ENCODE measurements at places on chromosomes 1 and 21.

- DNase-seq, result no peak
Measured at GRCh38 chr1:208855403-208855802, 611.2 kb upstream of the PLXNA2 start.

GRCh38 chr1:243553090-243553489 is 297.0 kb downstream of the AKT3 start:
- DNase-seq, result peak; percentile 100

GRCh38 chr1:67717876-67718275 is 32.9 kb downstream of the GADD45A start:
- no peak for DNase-seq

DNA sequence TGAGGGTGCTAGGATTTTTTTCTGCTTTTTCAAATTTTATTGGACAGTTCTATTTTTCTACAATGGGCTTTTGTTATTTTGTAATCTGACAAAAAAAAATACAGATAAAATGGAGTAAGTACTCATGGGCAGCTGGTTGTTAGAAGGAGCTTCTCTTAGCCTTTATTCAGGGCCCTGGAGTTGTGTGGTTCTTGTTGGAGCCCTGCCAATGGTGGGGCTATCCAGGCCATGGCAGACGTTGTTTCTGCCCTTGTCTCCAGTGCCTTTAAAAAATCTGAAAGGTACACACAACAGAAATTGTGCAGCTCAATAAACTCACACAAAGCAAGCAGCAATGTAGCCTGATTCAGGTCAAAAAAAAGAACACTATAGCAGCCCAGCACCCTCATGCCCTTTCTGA is 153.5 kb upstream of the GALNT2 start:
- DNase-seq, result no peak

DNA sequence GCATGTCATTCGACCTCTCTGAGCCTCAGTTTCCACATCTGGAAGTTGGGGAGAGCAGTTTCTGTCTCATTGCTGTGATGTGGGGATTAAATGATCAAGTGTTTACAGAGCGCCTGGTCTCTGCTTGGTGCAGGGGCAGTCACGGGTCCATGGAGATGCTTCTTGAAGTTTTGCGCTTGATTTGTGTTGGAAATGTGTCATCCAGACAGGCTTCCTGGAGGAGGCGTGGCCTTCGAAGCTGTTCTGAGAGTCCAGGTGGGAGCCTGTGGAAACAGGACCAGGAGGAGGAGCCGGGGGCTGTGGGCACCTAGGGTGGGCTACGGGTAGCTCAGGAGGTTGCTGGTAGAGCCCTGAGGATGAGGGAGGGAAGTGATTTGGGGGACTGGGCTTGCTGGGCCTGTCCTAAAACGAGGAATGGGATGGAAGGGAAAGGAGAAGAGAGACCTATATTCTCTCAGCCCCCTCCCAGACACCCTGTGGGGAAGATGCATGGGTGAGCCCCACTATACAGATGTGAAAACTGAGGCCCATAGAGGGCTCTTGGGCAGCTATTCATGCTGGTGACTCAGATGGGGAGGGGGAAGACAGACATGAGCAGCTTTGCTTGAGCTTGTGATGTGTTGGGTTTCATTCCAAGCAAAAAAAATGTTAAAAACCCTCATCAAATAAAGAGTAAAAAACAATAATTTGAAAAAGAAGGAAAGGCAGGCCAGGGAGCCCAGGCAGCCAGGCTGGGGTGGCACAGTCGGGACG is 107.2 kb upstream of the WNT4 start:
- no peak for DNase-seq

DNA sequence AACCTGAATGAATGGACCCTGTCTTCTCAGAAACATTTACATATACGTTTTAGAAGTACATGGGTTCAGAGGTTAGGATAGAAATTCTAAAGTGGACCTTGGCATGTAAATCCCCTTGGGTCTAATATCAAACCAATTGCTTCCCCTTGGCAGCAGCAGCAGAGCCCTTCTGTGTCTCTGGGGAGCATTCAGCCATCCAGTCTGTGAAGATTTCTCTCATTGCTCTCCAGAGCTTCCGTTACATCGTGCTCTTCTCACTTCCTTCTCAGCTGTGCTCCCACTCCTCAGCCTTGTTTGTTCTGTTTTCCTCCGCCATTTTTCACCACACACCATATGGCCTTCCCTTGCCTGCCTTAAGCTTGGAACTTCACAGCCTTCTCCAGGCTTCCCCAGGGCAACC is 61.5 kb upstream of the ATP1B1 start:
- no peak for DNase-seq

- no peak for DNase-seq
Measured at GRCh38 chr1:243821177-243821680, 28.8 kb downstream of the AKT3 start.

GRCh38 chr1:109331113-109331512 is 24.3 kb upstream of the MYBPHL start:
- DNase-seq, result no peak

DNA sequence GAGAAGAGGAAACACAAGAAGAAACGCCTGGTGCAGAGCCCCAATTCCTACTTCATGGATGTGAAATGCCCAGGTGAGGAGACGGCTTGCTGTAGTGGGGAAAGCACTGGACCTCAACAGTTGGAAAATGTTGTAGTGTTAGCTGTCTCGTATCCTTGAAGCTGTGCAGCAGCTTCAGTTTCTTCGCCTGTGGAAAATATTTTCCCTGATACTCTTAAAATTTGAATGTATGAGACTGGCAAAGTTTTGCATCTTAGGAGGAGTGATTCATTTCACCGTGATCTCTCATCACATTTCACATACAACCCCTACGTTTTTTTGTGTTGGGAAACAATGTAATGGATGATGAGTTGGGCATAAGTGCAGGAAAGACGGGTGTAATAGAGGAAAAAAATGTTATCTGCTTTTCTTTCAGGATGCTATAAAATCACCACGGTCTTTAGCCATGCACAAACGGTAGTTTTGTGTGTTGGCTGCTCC is 629 bp downstream of the RPS27 start:
- DNase-seq, result no peak

DNA sequence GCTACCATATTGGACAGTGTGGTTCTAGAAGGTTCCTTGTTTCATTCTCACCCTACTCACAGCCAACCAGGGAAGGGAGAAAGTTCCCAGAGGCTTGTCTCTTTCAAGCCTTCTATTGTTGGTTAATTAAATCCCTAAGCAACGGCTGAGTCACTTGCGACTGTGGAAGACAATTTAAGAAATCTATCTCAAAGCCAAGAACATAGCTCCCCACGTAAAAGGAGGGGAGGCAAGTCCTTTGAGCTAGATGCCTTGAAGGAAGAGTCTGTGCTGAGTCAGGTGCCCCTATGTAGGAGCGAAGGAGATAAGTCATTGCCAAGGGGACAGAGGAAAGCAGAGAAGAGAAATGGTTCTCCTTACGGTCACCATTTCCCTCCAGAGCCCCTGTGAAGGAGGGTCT is 79.4 kb upstream of the PPP2R5A start:
- no peak for DNase-seq

- DNase-seq, result no peak
Measured at GRCh38 chr21:38660333-38661196, 145.2 kb upstream of the ETS2 start.

DNA sequence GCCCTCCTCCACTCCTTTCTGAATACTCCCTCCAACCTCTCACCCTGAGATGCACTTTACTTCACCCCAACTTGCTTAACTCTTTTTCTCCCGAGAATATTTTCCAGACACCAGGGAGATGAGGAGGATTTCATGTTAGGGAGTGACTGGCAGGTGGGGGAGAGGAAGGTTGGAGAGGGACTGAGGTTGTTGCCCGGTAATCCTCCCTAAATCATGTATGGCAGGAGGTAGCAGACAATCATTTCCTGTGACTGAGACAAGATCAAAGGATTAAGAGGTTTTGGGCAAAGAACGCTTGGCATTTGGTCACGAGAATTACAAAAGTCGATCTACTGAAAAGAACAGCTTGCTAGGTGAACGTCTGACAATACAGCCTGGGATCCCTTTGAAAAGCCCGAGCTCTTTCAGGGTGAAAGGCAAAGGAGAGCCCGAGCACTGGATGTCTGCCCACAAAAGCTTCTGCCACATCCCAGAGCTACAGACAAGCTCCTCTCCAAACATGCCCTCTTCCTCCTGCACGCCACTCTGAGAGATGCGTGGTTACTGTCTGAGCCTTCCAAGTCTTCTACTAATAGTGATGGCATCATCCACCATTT is 154.1 kb downstream of the DAB1 start:
- no peak for DNase-seq

DNA sequence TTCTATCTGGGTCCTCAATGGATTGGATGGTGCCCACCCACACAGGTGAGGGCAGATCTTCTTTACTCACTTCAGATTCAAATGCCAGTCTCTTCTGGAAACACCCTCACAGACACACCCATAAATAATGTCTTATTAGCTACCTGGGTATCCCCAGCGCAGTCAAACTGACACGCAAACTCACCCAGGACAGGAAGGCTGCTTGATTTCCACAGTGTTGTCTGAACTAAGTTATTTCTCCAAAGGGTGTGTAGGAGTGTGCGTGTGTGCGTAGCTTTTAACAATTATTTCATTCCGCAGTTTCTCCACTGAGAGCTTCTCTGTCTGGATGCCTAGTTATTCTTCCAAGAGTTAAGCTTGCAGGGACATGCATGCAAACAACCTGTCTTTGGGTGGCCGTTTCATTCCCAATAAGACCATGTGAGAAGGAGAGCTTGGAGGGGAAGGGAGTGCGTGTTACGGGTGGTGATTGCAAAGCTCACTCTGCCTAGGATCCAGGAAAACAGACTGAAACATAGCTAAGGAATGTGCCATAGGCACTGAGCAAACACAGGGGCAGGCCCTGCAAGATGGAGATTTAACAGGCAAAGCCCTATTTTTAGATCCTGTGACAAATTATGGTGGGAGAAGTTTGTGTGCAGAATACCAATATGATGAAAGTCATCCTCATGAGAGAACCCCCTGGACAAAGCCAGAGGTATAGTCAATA is 269.7 kb downstream of the DYRK1A start:
- no peak for DNase-seq

DNA sequence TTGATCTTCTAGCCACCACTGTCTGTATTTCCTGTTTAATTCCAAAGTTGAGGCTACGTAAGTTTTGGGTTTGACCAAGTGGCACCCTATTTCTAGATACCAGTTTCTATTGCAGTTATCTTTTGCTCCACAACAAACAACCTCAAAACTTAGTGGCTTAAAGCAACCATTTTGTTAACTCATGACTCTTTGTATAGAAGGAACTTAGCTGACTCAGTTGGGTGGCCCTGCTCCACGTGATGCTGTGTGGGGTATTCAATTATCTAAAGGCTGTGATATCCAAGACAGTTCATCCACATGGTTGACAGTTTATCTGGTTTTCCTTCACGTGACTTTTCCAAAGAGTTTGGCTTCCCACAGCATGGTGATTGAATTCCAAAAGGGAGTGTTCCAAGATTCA is 34.8 kb downstream of the PDC start:
- DNase-seq, result no peak

- DNase-seq, result no peak
Measured at GRCh38 chr1:231215681-231216385, 25.2 kb upstream of the GNPAT start.

DNA sequence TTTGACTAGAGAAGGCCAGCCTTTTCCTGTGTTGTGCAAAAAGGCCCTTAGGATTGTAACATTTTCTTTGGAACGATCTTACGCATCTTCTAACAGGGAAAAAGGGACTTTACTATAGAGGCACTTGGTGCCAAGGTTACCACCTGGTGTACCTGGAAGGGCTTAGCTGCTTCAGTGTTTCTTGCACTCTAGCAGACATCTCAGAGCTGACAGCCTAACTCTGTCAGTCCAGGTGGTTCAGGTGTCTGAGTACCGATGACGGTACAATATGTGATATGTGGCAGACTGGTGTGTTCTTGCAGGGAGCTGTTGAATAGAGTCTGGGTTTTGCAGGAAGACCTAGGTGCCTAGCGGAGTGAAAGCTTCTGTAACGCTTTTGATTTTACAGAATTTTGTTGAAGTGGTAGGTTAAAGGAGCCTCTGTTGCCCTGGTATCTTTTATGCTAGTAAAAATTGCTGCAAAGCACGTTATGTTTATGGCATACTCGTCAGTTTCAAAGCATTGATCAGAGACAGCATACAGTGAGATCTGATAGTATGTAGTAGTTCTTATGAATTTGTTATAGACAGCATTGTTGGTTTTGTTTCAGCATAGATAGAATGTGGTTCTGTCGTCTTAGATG is 1.4 kb downstream of the MAGI3 start:
- peak; percentile 24 for DNase-seq

DNA sequence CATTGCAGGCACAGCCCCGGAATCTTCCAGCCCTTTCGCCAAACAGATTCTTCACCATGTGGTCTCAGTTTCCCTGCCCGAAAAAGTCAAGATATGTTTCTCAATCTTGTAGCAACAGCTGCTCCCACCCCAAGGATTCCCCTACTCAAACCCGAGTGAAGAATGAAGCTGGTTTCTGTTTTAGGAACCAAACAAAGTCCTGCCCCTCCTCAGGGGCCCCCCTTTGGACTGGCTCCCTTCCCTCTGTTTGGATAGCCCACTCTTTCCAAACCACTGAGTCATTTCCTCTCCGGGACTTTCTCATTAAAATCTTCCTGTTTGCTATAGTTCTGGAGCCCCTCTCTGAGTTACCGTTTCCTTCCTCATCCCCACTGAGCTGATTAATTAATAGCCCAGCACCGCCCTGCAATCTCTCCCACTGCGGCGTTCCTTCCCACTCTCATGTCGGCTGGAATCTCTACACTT is 100.9 kb downstream of the TSEN15 start:
- no peak for DNase-seq

DNA sequence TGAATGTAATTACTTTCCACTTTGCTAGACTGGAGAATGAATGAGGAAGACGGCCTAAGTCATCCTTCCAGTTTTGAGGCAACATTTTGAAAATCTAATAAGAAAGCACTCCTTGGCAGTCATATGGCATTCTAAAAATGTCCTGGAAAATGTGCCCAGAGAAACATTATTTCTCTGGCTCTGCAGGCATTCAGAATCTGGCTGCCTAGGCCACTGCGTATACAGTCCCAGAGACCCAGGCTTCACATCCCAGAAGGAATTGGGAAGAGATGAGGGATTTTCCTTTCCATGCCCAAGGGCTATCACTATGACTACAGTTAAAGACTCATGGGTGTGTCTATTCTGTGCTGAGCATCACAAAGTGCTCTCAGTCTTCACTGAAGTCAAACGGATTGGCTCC is 92.9 kb downstream of the BEND5 start:
- DNase-seq, result no peak

- DNase-seq, result no peak
Measured at GRCh38 chr1:153430166-153430553, 13.8 kb downstream of the S100A7A start.

GRCh38 chr21:25772686-25773085 is 37.9 kb downstream of the GABPA start:
- peak; percentile 4 for DNase-seq

DNA sequence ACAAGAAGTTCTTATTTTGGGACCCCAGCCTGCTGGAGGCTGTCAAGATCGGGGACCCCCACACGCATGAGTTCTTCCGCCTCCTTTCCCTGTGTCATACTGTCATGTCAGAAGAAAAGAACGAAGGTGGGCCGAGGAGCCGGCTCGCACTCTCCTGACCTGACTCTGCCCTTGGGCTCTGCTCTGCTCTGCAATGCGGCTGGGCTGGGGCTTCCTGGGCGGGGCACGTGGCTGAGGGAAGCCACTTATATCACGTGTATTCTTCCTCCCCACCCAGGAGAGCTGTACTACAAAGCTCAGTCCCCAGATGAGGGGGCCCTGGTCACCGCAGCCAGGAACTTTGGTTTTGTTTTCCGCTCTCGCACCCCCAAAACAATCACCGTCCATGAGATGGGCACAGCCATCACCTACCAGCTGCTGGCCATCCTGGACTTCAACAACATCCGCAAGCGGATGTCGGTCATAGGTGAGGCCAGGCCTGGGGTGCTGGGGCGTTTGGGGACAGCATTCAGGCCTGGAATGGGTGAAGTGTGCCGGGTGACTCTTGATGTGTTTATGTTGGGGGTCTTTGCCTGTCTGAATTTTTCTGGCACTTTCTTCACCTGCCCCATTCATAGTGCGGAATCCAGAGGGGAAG is 17.6 kb downstream of the ATP8B2 start:
- no peak for DNase-seq
